ENCODE measurements at places on chromosomes 12 and 14.

- H3K27ac ChIP-seq, result no peak overlapping the region
- no peaks in the 10 kb centered on the region for H3K36me3 ChIP-seq
- no peak overlapping the region for H3K4me3 ChIP-seq
- peaks cover 8% of the 10 kb centered on the region for H3K27me3 ChIP-seq
Measured at GRCh38 chr12:93459097-93459496, 8.2 kb upstream of the MRPL42 start.

- no peak overlapping the region for H3K27ac ChIP-seq
- DNase-seq, result no peak
- peaks cover 10% of the 10 kb centered on the region for H3K36me3 ChIP-seq
- H3K27me3 ChIP-seq, result no peaks in the 10 kb centered on the region
Measured at GRCh38 chr12:104769144-104769561, 188.9 kb downstream of the SLC41A2 start.

DNA sequence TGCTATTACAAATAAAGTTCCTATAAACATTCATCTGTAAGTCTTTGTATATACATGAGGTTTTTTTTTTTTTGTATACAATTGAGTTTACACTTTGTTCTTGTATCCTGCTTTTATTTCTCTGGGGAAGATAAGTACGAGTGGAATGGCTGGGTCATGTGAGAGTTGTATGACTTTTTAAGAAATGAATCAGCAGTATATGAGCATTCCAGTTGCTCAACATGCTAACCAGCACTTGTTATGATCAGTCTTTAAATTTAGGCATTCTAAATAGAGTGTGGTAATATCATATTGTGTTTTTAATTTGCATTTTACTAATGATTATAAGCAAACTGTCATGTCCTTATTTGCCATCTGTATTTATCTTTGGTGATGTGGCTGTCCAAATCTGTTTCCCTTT lies 44.7 kb upstream of the AMIGO2 start:
- H3K4me3 ChIP-seq, result no peak overlapping the region
- H3K36me3 ChIP-seq, result no peaks in the 10 kb centered on the region
- H3K27ac ChIP-seq, result no peak overlapping the region

- H3K27me3 ChIP-seq, result peaks cover 7% of the 10 kb centered on the region
- H3K4me1 ChIP-seq, result peaks cover under 1% of the 10 kb centered on the region
- H3K27ac ChIP-seq, result no peak overlapping the region
- H3K4me3 ChIP-seq, result no peak overlapping the region
Measured at GRCh38 chr12:3061059-3061458, 16.1 kb upstream of the TSPAN9 start.

DNA sequence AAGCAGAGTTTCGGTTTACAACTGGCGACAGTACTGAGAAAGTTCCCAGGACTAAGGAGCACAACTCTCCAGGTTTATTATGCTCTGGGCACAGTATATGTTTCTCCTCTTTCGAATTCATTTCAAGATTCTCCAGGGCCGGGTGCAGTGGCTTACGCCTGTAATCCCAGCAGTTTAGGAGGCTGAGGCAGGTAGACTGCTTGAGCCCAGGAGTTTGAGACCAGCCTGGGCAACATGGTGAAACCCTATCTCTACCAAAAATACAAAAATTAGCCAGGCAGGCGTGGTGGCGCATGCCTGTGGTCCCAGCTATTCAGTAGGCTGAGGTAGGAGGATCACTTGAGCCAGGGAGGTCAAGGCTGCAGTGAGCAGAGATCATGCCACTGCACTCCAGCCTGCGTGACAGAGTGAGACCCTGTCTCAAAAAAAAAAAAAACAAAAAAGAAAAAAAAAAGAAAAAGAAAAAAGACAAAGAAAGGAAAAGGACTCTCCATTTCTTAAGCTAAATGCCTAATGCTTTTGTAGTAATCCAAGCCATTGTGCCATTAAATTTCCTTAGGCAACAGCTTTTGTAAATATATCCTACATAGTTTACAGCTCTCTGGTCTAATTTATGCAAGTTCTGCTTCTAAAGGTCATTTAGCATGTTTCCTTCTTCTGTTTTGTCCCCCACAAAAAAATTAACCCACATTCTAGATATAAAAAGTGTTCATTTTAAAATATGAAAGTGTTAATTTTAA lies 34.8 kb downstream of the ATL1 start:
- peaks cover 5% of the 10 kb centered on the region for H3K36me3 ChIP-seq
- H3K4me3 ChIP-seq, result no peak overlapping the region
- peak; percentile 11 for DNase-seq
- peaks cover 30% of the 10 kb centered on the region for H3K4me1 ChIP-seq
- peak overlapping the region; percentile 94 for H3K27ac ChIP-seq

DNA sequence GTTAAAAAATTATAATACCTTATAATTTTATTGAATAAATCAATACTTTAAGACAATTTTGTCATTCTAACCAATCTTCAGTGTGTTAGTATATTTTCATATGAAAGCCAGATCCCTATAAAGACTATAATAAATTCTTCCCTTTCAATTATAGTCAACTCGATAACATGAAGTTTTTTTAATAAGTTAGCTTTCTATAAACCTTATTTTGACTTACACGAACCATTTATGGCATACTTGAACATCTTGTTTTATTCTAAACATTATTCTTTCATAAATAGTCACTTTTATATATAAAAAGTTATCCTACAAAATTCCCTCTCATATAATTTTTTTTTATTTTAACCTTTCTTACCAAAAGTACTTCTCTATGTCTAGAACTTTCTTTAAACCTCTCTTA lies 1002.3 kb downstream of the TMEM121 start:
- H3K4me3 ChIP-seq, result no peak overlapping the region
- no peak for DNase-seq
- no peaks in the 10 kb centered on the region for H3K27me3 ChIP-seq
